ENCODE measurements at places on chromosomes 1 and 21.

GRCh38 chr1:81420760-81421159 is 380.0 kb upstream of the ADGRL2 start:
- no peak for ATAC-seq

GRCh38 chr1:206579747-206580437 is 32.4 kb downstream of the EIF2D start:
- no peak for ATAC-seq

DNA sequence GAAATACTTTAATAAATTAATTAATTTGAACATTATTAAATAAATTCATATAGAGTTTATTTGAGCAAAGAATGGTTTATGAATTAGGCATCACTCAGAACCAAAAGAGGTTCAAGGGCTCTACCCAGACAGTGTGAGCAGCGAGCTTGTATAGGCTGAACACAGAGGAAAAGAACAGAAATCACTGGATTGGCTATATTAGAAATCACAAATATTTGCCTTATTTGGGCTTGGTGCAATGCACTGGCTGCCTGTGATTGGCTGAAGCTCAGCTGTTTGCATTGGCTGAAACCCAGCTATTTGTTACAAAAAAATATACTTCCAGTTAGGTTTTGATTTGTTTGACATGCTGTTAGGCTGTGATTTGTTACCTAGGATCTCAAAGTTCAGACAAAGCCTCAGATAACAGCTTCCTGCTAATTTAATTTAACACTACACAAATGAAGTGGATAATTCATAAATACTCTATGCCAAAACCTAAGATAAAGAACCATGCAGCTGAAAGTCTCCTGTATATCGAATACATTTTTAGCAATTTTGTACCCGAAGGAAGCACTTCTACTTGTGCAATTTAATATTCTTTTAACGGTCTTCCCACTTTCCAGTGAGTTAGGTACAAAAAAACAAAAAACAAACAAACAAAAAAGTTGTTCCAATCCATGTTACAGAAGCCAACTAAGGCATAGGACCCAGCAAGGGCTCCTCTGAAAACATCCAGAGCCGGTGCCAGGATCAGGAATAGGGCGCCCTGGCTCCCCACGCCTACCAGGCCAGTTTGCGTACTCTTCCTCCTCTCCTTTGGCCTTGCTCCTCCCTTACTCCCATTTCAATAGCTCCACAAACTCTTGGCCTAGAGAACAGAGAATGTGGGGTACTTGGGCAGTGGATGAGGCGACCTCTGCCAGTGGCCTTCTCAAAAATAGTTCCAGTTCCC is 179.1 kb downstream of the DUSP10 start:
- ATAC-seq = no peak

DNA sequence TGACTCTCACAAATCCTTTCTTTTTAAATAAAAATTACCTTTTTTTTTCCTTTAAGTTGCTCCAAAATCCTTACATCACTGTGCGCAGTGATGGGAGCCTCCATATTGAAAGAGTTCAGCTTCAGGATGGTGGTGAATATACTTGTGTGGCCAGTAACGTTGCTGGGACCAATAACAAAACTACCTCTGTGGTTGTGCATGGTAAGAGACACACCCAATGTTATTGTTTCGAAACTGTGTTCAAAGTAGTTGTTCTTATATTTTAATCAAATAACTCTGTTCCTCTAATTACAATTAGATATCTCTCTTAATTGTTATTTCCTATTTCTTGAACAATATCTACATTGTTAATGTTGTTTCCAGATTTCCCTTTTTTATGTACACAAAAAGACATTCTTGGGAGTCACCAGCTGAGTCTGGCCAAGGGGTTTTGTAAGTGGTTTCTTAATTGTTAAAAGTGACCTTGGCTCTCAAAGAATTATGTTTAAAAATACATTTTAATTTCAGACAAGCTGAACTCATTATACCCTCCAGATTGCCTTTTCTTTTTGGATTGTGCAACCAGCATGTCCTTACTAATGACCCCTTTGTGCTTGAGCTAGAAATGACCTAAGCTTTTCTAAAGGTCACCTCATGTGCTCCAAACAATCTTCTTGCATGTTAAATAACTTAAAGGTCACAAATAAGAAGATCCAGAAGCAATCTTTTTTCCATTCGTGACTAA is 250.1 kb downstream of the HMCN1 start:
- no peak for ATAC-seq

- peak; percentile 3 for ATAC-seq
These were observed 11.5 kb downstream of the AZIN2 start for GRCh38 chr1:33092438-33092837.

GRCh38 chr1:171420810-171421209 is 64.5 kb upstream of the PRRC2C start:
- no peak for ATAC-seq

- peak; percentile 60 for ATAC-seq
These were observed 15.8 kb downstream of the OR14I1 start for GRCh38 chr1:248686815-248687214.

DNA sequence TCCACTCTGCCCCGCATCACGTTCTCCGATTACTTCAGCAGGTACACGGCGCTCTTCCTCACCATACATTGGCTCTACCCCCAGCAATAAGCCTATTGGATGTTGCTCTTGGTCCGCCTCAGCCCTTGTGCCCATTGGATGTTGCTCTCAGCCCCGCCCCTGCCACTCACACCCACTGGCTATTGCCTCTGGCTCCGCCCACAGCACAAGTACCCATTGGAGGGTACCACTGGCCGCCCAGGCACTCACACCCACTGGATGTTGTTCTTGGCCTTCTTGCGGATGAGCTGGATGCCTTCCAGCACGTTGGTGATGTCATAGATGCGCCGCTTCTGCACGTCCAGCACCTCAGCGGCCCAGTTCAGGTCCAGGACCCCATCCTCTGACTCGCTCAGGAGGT is 9.4 kb downstream of the E2F2 start:
- ATAC-seq = no peak

DNA sequence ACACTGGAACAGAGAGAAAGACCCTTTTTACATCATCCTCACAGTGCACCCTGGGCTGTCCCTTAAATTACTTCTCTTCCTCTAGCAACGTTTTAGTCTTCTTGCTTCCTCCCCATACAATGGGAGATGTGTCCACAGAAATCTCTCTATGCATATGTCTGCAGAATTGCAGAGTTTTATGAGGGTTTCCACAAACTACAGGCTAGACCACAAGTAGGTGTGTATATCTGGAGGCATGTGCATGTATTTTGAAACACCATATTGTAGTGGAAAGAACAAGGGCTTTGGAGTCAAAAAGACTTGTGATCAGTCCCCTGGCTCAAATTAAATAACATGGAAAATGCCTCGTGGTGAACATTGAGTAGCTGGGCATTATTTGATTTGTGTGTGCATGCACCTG is 121.3 kb upstream of the IPO9 start:
- no peak for ATAC-seq

DNA sequence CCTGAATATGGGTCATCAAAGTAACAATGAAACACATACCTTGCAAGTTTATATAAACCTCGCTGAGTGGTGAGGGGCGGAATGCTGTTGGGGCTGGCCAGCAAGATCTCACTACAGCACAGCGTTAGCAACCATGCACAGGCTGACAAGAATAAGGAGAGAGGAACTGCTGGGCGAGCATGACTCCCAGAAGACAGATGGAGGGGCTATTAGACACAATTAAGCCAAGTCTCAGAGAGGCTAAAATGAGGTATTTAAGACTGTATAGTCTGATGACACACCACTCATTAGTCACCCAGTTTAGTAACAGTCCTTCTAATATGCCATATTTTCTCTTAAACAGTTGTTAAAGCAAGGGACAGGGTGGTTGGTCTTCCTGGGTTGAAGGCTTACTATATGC is 340.2 kb upstream of the NR5A2 start:
- no peak for ATAC-seq

DNA sequence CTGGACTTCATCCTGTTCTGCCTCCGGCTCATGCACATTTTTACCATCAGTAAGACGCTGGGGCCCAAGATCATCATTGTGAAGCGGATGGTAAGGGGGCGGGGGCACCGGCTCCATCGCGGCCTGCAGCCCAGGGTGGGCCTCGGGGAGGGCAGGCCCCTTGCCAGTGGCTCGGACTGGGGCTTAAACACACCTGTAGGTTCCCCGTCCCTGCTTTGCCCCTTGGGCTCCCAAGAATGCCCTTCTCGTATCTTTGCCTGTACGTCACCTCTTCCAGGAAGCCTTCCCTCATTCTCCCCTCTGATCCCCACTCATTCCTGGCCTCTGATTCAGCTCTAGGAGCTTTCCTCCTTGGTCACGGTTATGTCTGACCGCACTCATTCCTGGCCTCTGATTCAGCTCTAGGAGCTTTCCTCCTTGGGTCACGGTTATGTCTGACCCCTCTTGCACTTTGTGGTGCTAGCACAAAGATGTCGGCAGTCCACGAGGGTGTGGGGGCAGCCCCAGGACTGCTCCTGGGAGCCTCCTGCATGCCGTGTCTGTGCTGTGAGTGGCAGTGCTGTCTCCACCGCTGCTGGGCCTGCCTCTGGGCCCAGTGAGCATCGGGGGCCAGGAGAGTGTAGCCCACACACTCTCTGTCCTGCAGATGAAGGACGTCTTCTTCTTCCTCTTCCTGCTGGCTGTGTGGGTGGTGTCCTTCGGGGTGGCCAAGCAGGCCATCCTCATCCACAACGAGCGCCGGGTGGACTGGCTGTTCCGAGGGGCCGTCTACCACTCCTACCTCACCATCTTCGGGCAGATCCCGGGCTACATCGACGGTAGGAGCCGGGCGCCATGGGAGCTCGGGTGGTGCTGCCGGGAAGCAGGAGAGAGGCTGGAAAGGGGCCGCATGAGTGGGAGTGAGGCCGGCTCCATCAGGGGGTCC is 49.1 kb upstream of the LRRC3 start:
- no peak for ATAC-seq

DNA sequence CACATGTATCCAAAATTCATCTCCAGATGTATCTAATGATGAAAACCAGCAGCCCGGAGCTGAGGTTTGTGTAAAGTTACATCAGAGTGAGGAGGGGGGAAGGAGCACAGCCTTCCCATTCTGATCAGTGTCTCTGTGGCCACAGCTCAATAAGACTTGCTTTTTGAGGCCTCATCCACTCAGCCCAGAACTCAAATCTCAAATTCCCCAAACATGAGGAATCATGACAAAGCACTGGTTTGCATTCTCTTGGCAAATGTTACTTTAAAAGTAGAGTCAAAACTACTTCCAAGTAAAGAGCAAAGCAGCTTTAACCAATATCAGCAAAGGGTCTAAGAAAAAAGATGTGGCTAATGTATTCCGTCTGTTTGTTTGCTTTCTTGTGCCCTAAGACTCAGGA is 30.9 kb downstream of the CCN1 start:
- ATAC-seq = no peak

GRCh38 chr1:41545996-41546832 is 61.7 kb upstream of the EDN2 start:
- ATAC-seq = peak; percentile 97

DNA sequence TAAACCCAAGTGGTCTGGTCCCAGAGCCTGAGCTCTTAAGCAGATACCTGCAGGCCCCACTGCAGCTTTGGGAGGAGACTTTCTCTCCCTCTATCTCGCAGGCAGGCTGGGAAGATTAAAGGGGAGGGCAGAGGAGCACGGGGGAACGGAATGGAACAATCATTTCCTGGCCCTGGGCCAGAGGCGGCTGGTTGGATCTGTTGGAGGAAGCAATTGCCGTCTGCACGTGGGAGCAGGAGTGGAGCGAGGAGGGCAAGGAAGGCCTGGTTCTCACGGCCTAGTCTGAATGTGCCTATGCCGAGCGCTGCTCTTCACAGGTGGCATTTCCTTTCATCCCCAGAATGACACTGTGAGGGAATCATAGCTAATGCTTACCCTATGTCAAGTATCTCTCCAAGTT is 23.7 kb downstream of the NKAIN1 start:
- peak; percentile 87 for ATAC-seq

DNA sequence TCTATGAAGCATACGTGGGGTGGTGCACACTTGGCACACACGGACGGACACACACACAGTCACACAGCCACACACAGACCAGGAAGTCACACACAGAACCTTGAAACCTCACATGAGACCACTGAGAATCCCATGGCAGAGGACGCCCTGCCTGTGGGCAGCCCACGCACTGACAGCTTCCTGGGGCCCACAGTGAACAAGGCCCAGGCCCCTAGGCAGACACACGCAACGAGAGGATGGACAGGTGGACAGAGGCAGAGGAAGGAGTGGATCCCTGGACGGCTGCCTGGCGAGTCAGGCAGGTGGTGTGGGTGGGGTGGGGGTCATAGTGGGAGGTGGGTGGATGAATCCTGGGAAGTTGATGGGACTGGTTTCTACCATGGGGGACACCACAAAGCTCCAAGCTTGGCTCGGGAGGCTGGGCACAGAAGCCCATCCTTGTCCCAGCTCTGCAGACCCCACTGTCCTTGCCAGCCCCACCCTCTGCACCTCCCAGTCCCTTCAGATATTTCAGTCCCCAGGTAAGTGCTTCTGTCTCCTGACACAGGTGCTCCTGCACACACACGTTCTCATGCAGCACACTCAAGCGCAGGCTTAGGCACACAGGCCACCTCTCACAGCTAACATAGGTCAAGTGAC is 49.1 kb downstream of the WNT9A start:
- ATAC-seq = no peak

DNA sequence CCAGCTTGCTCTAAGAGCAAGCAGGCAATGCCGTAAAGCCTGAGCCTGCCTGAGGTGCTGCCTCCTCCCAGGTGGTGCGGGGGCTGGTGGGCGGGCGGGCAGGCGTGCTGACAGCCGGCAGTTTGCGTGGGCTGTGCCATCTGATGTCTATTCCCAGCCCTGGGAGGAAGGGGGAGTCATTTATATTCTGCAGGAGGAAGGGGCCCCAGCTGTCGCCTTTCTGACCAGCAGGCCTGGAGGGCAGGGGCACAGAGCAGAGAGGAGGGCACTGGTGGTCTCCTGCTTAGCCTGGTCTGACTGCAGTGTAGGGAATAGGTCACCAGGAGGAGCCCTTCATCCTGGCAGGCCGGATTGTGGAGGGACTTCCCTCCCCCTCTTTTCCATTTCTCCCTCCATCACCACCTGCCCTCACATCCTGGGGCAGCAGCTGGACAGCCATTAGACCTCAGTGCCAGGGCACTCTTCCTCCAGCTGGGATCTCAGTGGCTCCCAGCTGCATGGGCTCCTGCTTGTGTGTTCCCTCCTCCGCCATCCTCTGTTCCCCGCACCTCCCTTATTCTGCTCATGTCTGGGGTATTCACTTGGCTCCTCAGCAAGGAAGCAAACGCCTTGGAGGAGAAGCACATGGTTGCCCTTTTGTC is 4.4 kb downstream of the CYB561D1 start:
- peak; percentile 7 for ATAC-seq

- ATAC-seq = no peak
These were observed 11.1 kb upstream of the SSX2IP start for GRCh38 chr1:84701376-84701775.

DNA sequence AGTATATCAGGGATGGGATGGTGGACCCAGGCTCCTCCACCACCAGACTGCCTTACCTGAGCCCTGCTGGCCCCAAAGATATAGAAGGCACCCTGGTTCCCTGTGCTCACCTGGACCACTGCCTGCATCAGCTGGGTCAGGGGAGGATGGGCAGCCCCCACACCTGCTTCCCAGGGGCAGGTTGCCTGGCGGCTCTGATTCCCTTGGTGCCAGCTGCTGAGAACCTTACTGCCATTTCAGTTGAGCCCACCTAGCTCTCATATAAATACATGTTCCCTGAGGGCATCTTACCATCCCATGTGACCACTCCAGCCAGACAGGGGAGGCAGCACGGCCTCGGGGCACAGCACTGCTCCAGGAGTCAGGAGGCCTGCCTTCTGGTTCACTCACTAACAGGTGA is 24.4 kb downstream of the PSEN2 start:
- no peak for ATAC-seq

Data from motor neuron (in vitro differentiated cells).